NCI-H1930 (cell line): ENCODE measurements at places on chromosomes 11 and 22.

DNA sequence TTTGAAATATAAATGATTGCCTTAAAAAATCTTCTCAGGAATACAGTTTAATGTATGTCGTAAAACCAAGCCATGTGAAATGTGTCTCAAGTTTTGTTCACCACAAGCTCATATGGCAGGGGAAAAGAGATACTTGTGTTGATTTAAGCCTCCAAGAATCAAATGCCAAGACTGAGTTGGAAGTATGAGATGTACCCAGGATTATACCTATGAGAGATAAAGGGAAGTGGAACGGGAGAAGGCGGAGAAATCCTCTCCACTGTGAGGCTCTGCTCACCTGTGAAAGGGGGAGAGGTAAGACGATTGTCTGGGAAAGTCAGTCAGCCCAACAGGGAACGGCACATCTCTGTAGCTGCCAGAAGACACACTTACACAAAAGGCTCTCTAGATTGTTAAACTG, 124.8 kb downstream of the TRPC6 start:
- DNase-seq = no peak

GRCh38 chr11:127919206-127920000, 668.0 kb downstream of the ETS1 start:
- DNase-seq = no peak

GRCh38 chr11:4019891-4020290, 74.7 kb upstream of the RRM1 start:
- DNase-seq = no peak

DNA sequence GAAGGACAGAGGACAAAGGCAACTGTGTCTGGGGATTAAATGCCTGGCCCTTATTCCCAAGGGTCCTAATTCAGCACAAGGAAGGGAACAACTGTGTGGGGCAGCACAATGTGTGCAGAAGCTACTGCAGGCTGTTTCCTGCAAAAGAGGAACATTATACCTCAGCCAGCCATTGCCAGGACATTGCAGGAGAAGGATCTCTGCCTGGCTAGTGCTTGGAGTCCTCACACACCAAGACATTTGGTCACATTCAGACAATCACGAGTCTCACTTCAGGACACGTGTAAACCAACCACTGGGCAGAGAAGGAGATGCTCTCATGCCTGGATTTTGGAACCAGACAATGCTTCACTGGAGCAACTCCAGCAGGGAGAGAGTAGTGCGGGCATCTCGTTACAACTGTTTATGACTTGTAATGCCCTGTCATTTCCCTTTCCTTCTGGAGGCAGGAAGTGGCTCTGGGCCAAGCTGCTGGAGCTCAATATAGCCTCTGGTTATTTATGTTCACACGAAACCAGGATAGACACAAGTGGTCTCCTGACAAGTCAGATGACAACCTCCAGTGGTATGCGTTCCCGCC, 23.9 kb upstream of the ZC3H12C start:
- DNase-seq = no peak

GRCh38 chr22:39598017-39598965, 27.7 kb downstream of the CACNA1I start:
- DNase-seq = peak; percentile 46

DNA sequence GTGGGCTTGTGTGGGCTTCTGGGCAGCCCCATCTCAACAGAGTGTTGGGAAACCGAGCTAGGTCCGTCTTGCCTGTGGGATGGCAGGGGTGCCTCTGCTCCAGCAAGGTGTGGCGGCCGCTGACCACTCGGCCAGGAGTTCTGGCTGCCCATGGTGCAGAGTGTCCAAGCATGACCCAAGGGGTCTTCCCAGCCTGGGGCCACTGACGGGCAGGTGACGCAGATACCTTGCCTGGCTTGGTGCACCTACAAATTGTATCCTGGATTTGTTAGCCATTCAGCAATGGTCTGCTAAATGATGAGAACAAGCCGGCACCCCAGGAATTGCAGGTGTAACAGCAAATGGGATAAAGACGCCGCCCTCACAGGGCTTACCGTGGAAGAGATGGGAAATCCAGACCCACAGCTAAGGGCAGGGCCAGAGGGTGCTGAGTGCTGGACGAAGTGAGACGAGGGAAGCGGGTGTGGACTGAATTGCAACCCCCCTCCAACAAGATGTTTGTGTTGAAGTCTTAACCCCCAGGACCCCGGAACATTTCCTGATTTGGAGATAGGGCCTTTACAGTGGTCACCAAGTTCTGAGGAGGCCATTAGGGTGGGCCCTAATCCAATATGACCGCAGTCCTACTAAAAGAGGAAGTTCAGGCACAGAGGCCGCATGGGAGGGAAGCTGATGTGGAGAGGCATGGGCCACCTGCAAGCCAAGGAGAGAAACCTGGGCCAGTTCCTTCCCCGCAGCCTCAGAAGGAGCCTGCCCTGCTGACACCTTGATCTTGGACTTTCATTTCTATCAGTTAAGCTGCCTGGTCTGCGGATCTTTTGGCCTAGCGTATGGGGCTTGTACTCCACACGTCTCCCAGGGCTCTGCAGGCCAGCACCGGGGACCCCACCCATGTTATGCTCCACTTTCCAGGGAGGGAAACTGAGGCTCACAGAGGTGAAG, 45.2 kb upstream of the LINC01488 start:
- DNase-seq = no peak

DNA sequence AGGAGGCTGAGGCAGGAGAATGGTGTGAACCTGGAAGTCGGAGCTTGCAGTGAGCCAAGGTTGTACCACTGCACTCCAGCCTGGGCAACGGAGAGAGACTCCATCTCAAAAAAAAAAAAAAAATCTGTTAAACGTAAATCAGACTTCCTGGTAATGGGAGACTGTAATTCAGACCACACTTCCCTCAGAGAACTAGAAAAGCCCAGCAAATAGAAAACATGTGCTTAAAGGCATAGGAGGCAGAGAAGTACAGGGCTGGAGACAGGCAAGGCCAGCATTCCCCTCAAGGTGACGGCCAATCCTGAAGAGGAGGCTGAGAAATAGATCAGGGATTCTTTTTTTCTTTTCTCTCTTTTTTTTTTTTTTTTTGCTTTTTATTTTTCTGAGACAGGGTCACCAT, 8.2 kb downstream of the GGT5 start:
- no peak for DNase-seq

GRCh38 chr11:119591836-119592310, 137.1 kb downstream of the NECTIN1 start:
- no peak for DNase-seq

DNA sequence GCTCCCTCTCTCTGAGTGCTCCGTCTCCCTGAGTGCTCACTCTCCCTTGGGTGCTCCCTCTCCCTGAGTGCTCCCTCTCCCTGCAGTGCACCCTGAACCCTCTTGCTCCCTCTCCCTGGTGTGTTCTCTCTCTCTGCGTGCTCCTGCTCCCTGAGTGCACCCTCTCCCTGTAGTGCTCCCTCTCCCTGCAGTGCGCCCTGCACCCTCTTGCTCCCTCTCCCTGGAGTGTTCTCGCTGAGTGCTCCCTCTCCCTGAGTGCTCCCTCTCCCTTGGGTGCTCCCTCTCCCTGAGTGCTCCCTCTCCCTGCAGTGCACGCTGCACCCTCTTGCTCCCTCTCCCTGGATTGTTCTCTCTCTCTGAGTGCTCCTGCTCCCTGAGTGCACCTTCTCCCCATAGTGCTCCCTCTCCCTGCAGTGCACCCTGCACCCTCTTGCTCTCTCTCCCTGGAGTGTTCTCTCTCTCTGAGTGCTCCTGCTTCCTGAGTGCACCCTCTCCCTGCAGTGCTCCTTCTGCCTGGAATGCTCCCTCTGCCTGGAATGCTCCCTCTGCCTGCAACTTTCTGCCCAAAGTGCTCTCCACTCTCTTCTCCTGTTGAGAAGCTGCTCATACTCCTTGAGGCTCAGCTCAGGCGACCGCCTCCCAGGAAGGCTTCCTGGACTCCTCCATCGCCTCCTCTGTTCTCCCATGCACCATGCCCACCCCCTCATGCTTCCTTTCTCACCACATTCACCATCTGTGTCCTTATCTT, 48.4 kb upstream of the WNT7B start:
- DNase-seq = no peak

- no peak for DNase-seq
Observed at GRCh38 chr11:80778432-80778831, 1337.6 kb upstream of the TENM4 start.
